Foreskin fibroblast (primary cell): ENCODE measurements at places on chromosomes 5 and 9.
A peak's percentile ranks its signal among the peaks of the same experiment; 100 is the strongest.

DNA sequence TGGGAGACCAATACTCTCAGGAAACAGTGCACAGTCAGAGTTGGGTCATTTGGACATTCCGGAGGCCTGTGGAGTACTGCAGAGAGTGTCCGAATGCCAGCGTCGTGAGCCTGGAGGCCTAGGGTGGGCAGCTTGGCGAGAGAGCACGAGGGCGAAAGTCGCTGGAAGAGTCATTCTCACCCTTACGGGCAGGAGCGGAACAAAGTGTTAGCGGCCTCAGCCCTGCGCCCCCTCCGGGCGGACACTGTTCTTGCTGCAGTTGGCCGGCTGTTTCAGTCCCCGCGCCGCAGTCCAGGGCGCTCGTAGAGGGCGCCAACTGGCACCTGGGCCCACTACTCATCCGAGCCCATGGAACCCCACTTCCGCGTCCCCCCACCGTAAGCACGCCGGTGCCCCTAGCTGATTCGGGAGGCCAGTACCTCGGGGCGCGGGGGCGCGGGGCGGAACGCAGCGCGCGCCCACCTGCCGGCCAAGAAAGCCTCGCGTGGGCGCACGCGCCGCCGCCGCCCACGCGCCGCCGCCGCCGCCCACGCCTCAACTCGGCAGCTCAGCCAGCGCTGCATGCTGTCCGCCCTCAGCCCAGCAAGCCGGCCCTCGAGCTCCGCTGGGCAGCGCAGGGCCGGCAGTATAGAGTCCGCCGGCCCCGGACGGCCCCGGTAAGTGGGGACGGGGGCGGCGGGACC is 99.7 kb upstream of the CCL21 start:
- no peak for DNase-seq

- DNase-seq = peak; percentile 26
Observed at GRCh38 chr5:61228691-61229280, 66.5 kb upstream of the SMIM15 start.

GRCh38 chr5:133322743-133323142 is 270.9 kb downstream of the HSPA4 start:
- DNase-seq = peak; percentile 2

- peak; percentile 95 for DNase-seq
Observed at GRCh38 chr9:22211588-22212360, 202.7 kb upstream of the CDKN2B start.

- DNase-seq = no peak
Observed at GRCh38 chr9:132787748-132788159, 90.3 kb downstream of the AK8 start.

DNA sequence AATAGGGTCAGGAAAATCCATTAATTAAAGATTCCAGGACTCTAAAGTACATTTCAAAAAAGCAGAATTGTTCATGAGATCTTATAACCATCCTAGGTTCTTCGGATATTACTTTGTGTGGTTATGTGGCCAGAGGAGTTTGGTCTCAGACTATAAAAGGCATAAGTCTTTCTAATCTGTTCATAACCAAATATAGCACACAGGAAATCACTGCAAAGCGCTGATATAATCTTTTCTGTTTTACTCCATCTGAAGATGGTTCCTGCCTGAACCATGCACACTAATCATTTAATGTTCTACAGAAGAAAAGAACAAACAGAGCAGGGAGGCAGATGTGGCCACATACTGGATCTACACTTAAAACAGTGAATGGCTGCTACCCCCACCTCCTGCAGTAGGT is 182.8 kb downstream of the SEMA5A start:
- DNase-seq = no peak

DNA sequence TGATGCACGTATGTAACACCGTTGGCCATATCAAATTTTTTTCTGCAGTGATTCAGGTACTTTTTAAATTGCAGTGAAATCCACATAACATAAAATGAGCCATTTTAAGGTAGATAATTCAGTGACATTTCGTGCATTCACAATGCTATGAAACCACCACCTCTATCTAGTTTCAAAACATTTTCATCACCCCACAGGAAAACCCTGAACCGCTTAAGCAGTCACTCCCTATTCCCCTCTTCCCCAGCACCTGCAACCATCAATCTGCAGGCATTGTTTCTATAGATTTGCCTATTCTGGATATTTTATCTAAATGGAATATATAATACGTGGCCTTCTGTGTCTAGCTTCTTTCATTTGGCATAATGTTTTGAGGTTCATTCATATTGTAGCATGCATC is 79.2 kb downstream of the BOD1 start:
- no peak for DNase-seq

DNA sequence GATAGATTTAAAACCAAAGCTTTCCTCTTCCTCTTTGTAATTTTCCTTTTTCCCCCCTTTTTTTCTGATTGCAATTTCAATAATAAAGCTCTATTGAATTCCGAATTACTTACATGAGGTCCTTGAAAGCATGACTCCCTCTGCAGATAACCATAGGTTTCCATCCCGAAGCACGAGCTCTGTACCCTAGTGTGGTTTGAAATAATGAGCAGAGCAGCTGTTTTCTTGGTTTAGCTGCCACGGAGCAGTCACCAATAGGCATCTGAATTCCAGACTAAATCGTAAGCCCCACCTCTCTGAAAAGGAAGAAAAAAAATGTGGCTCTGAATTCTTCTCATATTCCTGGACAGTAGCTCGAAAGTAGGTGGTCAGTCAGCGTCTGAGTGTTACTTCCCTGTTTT is 18.5 kb upstream of the GNE start:
- DNase-seq = peak; percentile 71
